ENCODE measurements at places on chromosomes 2 and 18.

DNA sequence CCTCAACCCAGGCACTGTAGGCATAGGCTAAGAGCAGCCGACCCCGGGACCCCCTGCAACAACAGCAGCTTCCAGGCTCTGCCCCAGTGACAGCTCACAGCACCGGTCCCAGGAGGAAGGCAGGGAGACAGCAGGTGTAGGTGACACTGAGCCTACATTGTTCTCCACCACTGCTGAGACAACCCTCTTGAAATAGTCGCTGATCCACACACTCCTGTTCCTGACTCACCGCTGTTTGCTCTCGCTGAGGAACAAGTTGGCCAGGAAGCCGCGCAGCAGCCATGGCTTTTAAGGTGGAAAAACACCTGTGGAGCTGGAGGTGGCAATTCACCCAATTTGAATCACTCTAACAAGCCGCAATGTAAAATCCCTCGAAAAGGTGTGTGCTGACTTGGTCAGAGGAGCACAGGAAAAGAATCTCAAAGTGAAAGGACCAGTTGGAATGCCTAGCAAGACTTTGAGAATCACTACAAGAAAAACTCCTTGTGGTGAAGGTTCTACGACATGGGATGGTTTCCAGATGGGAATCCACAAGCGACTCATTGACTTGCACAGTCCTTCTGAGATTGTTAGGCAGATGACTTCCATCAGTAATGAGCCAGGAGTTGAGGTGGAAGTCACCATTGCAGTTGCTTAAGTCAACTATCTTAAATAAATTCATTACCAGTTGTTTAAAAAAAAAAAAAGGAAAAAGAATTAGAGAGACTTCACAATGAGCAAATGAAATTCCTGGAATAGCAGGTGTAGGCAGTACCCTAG is 167.5 kb downstream of the ARL4C start:
- no peak for DNase-seq

DNA sequence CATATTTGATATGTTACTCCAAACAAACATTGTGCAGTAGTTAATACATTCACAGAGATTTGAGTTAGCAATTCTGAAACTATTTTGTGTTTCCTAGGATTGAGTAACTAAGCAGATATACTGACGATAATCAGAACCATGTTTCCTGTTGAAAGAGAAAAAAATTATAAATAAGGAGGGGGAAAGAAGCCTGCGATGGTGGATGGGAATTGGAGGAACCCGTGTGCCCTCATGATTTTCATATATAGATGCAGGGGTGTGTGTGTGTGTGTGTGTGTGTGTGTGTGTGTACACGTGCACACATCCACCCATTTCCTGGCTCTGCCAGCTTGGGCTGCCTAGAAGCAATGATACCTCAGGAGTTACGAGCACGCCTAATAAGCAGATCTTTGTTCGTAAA is 56.9 kb downstream of the LPIN2 start:
- no peak for DNase-seq

- no peak for DNase-seq
Observed at GRCh38 chr2:59786684-59787083, 766.8 kb downstream of the BCL11A start.

DNA sequence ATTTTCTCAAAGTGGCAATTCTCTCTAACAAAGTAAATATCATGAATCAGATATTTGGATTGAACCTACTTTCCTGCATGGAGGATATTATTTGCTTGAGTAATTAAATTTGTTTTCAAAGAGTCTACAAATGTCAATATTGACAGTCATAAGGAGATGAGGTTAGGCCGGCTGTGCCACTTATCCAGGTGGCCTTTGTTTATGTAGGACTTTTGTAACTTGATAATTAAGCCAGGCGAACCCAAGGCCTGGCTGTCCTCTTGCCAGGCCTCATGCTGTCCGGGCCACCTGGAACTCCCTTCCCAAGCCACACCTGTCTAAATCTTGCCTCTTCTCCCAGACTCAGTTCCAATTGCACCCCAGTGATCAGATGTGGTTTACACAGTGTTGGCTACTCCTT is 255.2 kb downstream of the ACKR3 start:
- DNase-seq = peak; percentile 9

- no peak for DNase-seq
Observed at GRCh38 chr2:109537565-109538222, 76.1 kb downstream of the SEPTIN10 start.

- DNase-seq = peak; percentile 27
Observed at GRCh38 chr2:189500456-189501160, 59.3 kb downstream of the WDR75 start.

All from NCI-H2081 (cell line).